ENCODE measurements at places on chromosomes 6 and 20.

- peak; percentile 54 for DNase-seq
These were observed 16.0 kb downstream of the DSE start for GRCh38 chr6:116386581-116387299.

DNA sequence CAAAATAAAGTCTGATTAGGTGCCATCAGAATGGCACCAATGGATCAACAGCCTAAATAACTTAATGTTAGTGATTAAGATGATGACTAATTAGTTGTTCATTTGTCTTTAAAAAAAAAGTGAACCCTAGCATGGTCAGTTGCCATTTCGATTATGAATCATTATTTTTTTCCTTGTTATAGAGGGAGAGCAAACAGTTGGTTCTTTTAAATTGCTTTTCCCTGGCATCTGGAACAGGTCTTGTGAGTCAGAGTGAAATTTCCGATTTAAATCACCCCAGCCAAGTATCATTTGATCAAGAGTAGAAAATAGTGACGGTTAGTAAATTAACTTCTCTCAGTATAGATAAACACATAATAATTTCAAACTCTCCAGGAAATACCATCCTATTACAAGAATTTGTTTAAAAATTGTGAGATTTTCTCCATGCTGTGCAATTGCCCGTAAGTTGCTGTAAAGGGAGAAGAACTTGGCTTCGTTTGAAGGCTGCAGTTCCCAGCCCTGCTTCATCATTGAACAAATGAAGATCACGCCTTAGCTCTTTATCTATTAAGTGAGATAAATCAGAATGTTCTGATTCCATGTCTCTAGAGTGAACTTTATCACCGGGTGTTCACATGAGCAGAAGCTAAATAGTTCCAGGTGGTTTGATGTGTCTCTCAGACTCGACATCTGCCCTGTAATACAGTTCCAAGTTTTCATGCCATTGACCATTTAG is 741.3 kb downstream of the DOK5 start:
- no peak for DNase-seq

DNA sequence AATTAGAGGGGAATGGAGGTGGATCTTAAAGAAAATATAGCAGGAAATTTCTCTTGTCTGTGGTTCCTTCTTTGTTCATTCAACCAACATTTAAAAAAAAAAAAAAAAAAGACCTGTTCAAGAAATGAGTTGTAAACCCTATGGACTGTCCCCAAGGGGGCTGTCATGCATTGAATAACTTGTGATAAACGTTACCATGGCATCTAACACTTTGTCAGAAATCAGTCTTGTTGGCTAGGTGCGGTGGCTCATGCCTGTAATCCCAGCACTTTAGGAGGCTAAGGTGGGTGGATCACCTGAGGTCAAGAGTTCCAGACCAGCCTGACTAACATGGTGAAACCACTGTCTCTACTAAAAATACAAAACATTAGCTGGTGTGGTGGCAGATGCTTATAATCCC is 381.7 kb downstream of the BCKDHB start:
- no peak for DNase-seq

DNA sequence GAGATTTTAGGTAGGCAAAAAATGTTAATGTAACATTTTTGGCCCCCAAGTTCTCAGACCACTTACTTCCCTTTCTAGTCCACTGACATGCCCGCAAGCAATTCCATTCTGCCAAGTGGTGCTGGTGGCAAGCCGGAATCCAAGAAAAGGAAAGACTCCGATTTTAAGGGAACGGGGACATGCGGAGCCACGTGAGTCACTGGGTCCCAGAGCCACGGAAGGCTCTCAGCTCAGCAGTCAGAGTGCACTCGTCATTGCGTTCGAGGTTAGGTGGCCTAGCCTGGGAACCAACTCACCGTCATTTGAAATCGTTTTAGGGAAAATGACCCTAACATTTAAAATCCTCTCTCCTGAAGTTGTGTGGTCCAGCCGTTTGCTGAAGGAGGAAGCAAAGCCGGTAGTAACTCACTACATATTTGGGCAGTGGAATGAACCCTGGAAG is 711 bp upstream of the SIRT5 start:
- DNase-seq, result peak; percentile 25

- no peak for DNase-seq
These were observed 28.3 kb downstream of the PTGIS start for GRCh38 chr20:49539481-49540231.

GRCh38 chr6:13188306-13188705 is 140.0 kb downstream of the TBC1D7 start:
- DNase-seq, result no peak

DNA sequence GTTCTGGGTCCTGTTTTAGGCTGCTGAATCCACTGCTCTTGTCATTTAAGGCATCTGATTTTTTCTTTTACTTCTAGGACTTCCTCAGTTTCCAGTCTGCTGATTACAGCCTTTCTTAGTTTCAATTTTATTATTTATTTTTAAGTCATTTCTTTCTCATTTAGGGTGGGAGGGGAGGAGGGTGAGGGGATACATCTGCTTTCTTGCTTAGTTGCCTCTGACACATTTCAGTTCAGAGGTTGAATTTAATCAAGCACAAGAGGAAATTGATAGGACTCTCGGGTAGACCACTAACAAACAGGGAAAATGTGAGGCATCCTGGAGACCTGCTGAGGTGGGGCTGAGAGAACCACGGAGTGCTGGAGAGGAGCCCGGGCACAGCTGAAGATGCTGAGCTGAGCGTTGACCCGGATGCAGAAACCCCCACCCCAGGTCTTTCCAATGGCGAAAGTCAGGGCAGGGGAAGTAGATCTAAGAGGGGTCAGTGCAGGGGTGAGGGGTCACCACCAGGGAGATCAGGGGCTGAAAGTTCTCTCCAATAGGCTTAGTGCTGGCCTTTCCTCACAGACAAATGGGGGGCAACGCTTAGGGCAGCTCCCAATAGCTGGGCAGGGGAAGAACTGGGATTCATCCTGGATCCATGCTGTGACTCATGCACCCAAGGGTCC is 7.6 kb upstream of the TREML2 start:
- DNase-seq, result no peak

- DNase-seq, result peak; percentile 73
These were observed 92.3 kb downstream of the FIG4 start for GRCh38 chr6:109783250-109783986.

DNA sequence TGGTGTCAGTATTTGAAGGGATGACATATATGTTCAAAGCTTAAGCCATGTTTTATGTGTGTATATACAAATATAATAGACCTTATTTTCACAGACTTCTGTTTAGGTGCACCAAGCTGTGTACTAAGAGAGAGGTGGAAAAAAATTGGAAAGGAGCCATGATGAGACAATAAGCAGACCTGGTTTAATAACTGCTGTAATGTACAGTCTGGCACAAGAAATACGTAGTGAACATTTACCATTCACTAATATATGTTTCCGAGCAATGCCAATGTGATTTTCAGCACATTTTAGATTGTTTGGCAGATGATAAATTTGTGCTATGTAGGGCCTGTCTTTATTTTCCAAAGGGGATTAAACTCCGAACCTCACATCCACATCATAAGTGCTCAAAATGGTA is 116.3 kb downstream of the KHDC1L start:
- no peak for DNase-seq

DNA sequence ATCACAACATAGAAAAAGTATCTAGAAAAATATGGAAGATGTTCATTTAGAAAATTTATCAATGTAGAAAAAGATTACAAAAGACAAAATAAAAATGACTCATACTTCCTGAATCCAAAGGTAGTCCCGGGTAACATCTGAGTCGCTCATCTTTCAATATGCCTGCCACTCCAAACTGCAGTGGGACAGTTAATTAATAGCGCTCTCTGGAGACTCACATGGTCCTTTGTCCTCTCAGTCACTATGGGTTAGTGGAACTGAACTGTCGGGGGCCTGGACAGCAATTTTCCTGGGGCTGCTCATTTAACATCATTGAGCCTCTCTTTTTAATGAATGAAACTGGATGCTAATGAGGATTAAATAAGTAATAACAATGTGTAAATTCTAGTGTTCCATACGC is 103.4 kb downstream of the MAP3K4 start:
- no peak for DNase-seq

- DNase-seq, result no peak
These were observed 56.7 kb downstream of the KIAA0319 start for GRCh38 chr6:24589334-24589733.

- DNase-seq, result peak; percentile 64
These were observed 26.4 kb downstream of the ABHD12 start for GRCh38 chr20:25364180-25364788.

- DNase-seq, result peak; percentile 52
These were observed 35.9 kb upstream of the FAM50B start for GRCh38 chr6:3813150-3813780.

DNA sequence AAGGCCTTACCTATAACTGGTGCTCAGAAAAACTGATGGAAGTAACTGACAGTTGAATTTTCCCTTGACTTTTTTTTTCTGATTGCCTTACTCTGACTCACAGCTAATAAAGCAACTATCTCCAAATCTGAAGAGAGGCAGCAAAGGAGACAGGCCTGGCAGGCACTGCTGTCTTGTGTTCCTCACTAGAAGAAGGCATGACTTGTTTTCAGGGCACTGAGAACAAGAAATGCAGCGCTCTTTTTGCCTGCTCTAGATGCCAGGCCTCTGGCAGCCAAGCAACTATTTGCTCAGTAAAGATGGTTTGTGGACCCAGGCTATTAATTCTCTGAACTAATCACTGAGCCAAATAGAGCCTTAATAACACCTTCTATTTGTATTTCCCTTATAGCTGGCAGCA is 155.1 kb downstream of the PRDM13 start:
- no peak for DNase-seq

- DNase-seq, result no peak
These were observed 7.9 kb upstream of the FAM209A start for GRCh38 chr20:56516631-56517030.

DNA sequence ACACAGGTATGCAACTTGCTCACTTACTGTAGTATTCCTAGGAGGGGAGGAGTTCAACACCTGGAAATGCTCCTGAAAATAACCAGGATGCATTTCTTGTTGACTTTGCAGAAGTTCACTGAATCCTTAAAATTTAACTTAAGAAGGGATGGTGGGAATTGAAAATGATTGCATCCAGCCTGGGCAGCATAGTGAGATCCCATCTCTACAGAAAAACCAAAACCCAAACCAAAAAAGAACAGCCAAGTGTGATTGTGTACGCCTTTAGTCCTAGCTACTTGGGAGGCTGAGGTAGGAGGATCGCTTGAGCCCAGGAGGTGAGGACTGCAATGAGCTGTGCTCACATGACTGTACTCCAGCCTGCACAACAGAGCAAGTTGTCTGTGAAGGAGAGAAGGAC is 1.7 kb downstream of the DNAH8 start:
- no peak for DNase-seq

GRCh38 chr6:120278689-120279396 is 929.3 kb upstream of the MAN1A1 start:
- no peak for DNase-seq

GRCh38 chr6:43334466-43335095 is 26.0 kb upstream of the CRIP3 start:
- DNase-seq, result peak; percentile 79

- no peak for DNase-seq
These were observed 36.5 kb downstream of the SYTL3 start for GRCh38 chr6:158686311-158686710.

- DNase-seq, result peak; percentile 87
These were observed 207.1 kb downstream of the PREX1 start for GRCh38 chr20:48620507-48621375.

- DNase-seq, result no peak
These were observed 226.8 kb downstream of the C6orf118 start for GRCh38 chr6:165082636-165083035.

DNA sequence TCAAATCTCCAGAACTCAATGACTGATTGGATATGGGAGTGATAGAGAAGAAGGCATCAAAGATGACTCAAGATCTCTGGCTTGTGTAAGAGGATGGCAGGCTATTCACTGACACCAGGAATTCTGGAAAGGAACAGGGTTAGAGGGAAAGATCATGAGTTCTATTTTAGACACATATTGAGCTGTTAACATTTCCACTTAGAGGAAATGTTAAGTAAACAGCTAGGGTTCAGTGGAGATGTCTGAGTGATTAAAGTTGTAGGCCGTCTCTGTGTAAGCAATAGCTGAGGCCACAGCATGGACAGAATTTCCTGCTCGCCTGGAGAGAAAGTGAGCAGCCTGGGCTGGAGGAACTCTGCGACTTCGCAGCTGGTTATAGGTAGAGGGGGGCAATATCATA is 21.0 kb downstream of the ZC3H12D start:
- DNase-seq, result peak; percentile 62

GRCh38 chr20:61882716-61883615 is 182.7 kb downstream of the TAF4 start:
- no peak for DNase-seq

- DNase-seq, result peak; percentile 23
These were observed 401.1 kb downstream of the SAMD5 start for GRCh38 chr6:147909640-147910039.

GRCh38 chr6:7762760-7763159 is 36.9 kb downstream of the BMP6 start:
- no peak for DNase-seq
